ENCODE measurements at places on chromosomes 11 and 22. TPM values are rescaled to one million over a fixed set of nuclear protein-coding genes. Genes with fewer than 3 reads are reported as not detected.

The SLC37A2 gene
- 20.6 TPM for total RNA-seq

The CATSPER1 gene
- not detected for total RNA-seq

The HEPN1 gene
- total RNA-seq: not detected

The LSP1 gene
- 23.7 TPM for total RNA-seq

The SCYL1 gene
- 41.0 TPM for total RNA-seq

The LRRC10B gene
- 0.32 TPM for total RNA-seq

The FOLR3 gene
- total RNA-seq: not detected

The USH1C gene
- total RNA-seq: 186 TPM

The MMP8 gene
- not detected for total RNA-seq

The TANGO2 gene
- total RNA-seq: 32.9 TPM

The PATE2 gene
- total RNA-seq: not detected

The MMP27 gene
- total RNA-seq: not detected

The CHST1 gene
- 0.40 TPM for total RNA-seq

The USP2 gene
- 26.6 TPM for total RNA-seq

The CDHR5 gene
- 809 TPM for total RNA-seq

The PKNOX2 gene
- total RNA-seq: 0.75 TPM

DNA sequence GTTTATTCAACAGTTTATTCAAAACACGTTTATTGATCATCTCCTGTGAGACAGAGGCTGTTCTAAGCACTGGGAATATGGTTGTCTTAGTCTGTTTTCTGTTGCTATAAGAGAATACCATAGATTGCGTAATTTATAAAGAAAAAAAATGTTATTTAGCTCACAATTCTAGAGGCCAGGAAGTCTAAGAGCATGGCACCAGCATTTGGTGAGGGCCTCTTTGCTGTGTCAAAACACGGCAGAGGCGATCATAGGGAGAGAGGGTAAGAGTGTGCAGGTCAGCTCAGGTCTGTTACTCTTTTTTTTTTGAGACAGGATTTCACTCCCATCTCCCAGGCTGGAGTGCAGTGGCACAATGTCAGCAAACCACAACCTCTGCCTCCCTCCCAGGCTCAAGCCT lies 5.2 kb upstream of the IL17RA start:
- no peaks in the 10 kb centered on the region for H3K4me1 ChIP-seq
- no peaks in the 10 kb centered on the region for H3K27me3 ChIP-seq
- H3K4me3 ChIP-seq: no peak overlapping the region
- H3K27ac ChIP-seq: no peak overlapping the region

- no peaks in the 10 kb centered on the region for H3K36me3 ChIP-seq
- DNase-seq: no peak
- H3K27ac ChIP-seq: peak overlapping the region; percentile 0
- no peaks in the 10 kb centered on the region for H3K27me3 ChIP-seq
- H3K4me1 ChIP-seq: no peaks in the 10 kb centered on the region
Measured at GRCh38 chr11:36421546-36422155, 88.4 kb downstream of the TRAF6 start.

- no peaks in the 10 kb centered on the region for H3K27me3 ChIP-seq
- no peak overlapping the region for H3K27ac ChIP-seq
- H3K36me3 ChIP-seq: no peaks in the 10 kb centered on the region
- no peak overlapping the region for H3K4me3 ChIP-seq
- no peak for DNase-seq
Measured at GRCh38 chr11:78339483-78339882, 78.1 kb downstream of the GAB2 start.

DNA sequence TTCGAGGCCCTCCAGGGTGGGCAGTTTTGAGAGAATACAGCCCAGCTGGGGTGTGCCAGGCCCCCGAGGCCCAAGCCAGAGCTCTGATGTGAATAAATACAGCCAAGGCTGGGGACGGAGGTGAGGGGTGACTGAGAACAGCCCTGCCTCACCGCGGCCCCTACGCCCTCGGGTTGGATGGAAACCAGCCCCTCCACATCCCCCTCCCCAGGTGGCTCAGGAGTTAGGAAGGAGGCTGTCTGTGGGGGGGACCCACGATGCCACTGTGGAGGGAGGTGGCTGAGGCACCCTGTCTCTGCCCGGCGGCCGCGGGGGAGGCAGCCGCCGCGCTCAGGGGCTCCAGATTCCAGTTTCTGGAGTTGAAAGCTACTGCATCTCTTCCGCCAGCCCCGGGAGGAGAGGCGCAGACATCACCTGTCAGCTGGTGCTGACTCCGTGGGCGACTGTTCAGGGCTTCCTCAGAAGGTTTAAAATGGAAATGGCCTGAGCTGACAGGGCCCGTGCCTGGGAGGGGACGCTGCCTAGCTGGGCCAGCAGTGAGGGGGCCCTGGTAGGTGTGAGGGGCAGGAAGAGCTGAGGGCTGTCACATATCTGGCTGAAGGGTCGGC lies 1.4 kb downstream of the FLRT1 start:
- H3K4me1 ChIP-seq: peaks cover 21% of the 10 kb centered on the region
- no peaks in the 10 kb centered on the region for H3K36me3 ChIP-seq
- no peak for DNase-seq
- H3K27me3 ChIP-seq: peaks cover 50% of the 10 kb centered on the region
- H3K4me3 ChIP-seq: peak overlapping the region; percentile 42

GRCh38 chr22:35044607-35045390 lies 21.2 kb upstream of the ISX start:
- H3K27ac ChIP-seq: no peak overlapping the region
- H3K4me1 ChIP-seq: no peaks in the 10 kb centered on the region
- H3K27me3 ChIP-seq: no peaks in the 10 kb centered on the region
- no peak overlapping the region for H3K4me3 ChIP-seq

- H3K4me3 ChIP-seq: no peak overlapping the region
- H3K4me1 ChIP-seq: no peaks in the 10 kb centered on the region
- H3K27me3 ChIP-seq: no peaks in the 10 kb centered on the region
- no peak for DNase-seq
- no peaks in the 10 kb centered on the region for H3K36me3 ChIP-seq
- H3K27ac ChIP-seq: no peak overlapping the region
Measured at GRCh38 chr11:95736355-95736754, 53.2 kb downstream of the FAM76B start.

GRCh38 chr22:26565889-26566288 lies 24.0 kb downstream of the TPST2 start:
- DNase-seq: no peak
- no peak overlapping the region for H3K27ac ChIP-seq
- no peaks in the 10 kb centered on the region for H3K27me3 ChIP-seq
- H3K4me3 ChIP-seq: no peak overlapping the region

DNA sequence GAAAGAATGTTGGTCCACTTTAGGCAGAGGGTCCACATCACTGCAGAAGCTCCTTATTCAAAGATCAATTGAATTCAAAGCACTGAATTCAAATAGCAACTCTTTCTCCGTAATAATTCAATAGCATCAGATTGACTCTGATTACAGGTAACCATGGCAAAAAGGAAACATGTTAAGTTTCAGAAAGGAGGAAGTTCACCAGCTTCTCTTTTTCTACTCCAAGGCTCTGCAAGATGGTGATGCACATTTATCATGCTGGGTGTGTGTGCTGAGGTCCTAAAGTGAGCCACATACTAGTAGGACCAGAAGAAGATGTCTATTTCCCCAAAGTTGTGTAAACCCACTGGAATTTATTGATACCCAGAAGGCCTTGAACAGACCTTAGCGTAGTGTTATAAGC lies 18.0 kb upstream of the DRD2 start:
- H3K4me1 ChIP-seq: no peaks in the 10 kb centered on the region
- no peaks in the 10 kb centered on the region for H3K36me3 ChIP-seq
- H3K27me3 ChIP-seq: no peaks in the 10 kb centered on the region

GRCh38 chr11:46064221-46064620 lies 57.0 kb downstream of the PHF21A start:
- no peaks in the 10 kb centered on the region for H3K4me1 ChIP-seq
- H3K27ac ChIP-seq: no peak overlapping the region
- no peaks in the 10 kb centered on the region for H3K36me3 ChIP-seq
- H3K27me3 ChIP-seq: no peaks in the 10 kb centered on the region
- H3K4me3 ChIP-seq: no peak overlapping the region
- DNase-seq: no peak

DNA sequence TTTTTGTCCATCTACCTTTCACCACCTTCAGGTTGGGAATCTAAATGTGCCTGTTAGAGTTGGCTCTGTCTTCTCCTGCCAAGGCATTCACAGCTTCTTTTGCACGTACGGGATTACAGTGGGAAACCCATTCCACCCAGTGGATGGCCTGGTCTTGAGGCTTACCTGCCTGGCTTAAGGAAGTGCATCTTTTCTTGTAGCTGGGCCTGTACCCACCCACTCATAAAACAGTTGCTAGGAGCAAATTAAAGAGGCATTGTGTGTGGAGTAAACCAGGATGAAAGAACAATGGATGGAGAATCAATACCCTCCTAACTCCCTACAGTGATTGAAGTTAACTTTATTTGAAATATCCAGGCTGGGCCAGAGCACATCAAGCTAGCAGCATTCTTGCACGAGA lies 71.6 kb downstream of the TEAD1 start:
- H3K27ac ChIP-seq: no peak overlapping the region
- DNase-seq: no peak
- H3K4me1 ChIP-seq: peaks cover 5% of the 10 kb centered on the region

DNA sequence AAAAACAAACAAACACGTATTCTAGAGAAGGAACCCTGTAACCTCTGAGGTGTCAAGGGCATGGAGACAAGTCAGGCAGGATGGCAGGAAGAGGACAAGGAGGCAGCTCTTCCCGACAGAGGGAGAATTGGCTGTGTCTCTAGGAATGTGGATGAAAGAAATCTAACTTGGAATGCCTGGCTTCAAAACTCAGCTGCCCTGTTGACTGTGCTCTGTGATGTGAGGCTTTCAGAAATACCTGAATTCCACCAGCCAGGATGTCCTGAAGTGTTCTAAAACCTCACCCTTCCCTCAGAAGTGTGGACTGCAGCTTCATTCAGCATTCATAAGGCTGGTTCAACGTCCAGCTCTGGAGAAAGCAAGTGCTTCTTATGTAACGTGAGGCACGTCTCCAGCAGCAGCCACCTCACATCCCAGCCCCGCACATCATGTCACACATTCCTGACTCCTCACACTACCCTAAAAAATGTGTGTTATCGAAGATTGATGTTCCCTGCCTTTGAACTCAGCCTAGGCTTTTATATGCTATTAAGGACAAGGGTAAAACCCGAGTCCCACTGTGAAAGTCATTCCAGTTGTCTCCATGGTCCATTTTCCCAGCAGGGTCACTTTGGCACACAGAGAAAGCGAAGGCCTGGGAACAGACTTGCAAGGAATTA lies 398.9 kb downstream of the ETS1 start:
- no peaks in the 10 kb centered on the region for H3K27me3 ChIP-seq
- no peak overlapping the region for H3K27ac ChIP-seq
- H3K4me1 ChIP-seq: no peaks in the 10 kb centered on the region
- DNase-seq: no peak

DNA sequence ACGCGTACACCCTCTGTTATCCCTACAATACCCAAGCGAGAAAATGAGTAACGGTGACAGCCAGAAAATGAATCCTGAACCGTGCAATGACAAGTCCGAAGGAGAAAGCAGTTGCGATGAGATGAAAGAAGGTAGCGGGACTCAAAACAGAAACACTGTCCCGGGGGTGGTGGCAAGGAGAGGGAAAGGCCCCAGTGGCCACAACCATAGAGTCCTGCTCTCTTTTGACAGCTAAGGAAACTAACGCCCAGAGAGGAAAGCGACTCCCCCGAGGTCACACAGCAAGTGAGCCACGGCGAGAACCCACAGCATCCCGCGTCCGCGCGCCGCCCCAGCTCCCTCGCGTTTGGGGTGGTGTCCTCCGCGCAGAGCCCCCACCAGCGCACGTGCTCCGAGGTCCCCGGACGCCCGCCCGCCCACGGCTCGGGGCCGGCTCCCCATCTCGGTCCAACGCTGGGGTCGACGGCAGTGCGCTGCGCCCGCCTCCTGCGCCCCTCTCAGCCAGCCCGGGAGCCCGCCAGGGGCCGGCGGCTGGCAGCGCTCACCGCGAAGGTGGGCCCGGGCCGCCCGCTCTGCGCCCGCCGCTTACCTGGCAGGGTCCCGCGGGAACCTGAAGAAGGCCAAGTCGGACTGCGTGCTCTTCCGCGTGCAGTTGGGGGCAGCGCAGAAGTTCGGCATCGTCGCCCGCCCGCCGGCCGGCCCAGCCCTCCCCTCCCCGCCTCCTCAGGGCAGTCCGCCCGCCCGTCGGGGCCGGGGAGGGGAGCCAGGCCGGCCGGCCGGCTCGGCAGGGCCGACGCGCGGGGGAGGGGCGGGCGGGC lies 564 bp downstream of the THAP12 start:
- no peaks in the 10 kb centered on the region for H3K27me3 ChIP-seq
- no peaks in the 10 kb centered on the region for H3K36me3 ChIP-seq
- DNase-seq: peak; percentile 23
- peak overlapping the region; percentile 91 for H3K27ac ChIP-seq
- peak overlapping the region; percentile 94 for H3K4me3 ChIP-seq

DNA sequence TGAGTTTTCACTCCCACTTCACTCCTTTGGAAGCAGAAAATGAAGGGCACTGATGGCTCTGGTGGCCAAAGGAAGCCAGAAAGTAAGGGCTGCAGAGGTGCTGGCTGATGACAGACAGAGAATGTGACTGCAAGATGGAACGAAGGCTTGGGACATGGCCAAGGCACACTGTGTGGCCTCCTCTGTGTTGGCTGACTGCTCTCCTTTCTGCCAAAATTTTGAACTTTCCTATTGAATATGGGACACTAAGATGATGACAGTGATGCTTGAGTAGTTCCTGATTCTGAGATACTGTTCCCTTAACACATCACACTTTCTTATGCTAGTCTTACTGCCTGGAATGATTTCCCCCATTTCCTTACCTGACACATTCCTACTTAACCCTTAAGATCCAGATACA lies 156.4 kb downstream of the SWAP70 start:
- H3K27ac ChIP-seq: no peak overlapping the region
- H3K27me3 ChIP-seq: no peaks in the 10 kb centered on the region
- no peak for DNase-seq
- no peaks in the 10 kb centered on the region for H3K4me1 ChIP-seq
- H3K4me3 ChIP-seq: no peak overlapping the region

DNA sequence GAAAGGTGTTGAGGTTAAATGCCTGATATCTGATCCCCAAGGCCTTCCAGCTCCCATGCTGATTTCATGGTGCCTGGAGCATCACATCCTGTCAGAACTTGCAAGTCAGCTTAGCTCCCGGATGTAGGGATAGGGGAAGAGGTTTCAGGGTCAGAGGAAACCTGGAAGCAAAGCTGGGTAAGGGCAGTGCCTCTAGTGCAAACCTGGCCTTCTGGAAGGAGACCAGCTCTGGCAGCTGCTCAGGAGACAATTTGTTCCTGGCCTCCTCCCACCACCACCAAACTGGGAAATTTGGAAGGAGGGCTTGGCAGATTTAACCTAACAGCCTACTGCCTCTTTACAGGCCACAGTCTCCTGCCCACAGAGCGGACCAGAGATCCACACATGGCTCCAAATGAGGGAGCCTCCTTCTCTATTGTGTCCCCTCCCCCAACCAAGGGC lies 9.2 kb upstream of the TSKU start:
- no peaks in the 10 kb centered on the region for H3K36me3 ChIP-seq
- H3K27ac ChIP-seq: peak overlapping the region; percentile 91
- DNase-seq: no peak
- H3K27me3 ChIP-seq: no peaks in the 10 kb centered on the region
- peaks cover 35% of the 10 kb centered on the region for H3K4me1 ChIP-seq

DNA sequence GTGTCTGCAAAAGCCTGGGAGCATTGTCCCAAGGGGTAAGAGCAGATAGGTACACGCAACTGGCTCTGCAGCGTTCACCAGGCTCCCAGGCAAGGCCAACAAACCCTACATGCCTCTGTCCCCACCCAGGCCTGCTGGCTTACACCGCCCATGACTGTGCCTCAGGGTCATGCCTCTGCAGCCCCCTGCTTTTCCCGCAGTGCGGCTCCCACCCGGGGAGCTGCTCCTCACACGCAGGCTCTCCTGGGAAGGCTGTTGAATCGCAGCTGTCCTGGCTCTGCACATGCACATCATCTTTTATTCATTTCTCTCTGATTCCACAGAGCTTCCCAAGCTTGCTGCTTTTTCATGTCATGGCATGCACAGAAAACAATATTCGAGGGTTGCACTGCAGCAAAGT lies 29.2 kb upstream of the B3GAT1 start:
- no peaks in the 10 kb centered on the region for H3K27me3 ChIP-seq
- H3K36me3 ChIP-seq: no peaks in the 10 kb centered on the region
- no peak for DNase-seq
- no peaks in the 10 kb centered on the region for H3K4me1 ChIP-seq
